Right renal pelvis (tissue), 4 donors: ENCODE measurements at places on chromosomes 5 and 9.

DNA sequence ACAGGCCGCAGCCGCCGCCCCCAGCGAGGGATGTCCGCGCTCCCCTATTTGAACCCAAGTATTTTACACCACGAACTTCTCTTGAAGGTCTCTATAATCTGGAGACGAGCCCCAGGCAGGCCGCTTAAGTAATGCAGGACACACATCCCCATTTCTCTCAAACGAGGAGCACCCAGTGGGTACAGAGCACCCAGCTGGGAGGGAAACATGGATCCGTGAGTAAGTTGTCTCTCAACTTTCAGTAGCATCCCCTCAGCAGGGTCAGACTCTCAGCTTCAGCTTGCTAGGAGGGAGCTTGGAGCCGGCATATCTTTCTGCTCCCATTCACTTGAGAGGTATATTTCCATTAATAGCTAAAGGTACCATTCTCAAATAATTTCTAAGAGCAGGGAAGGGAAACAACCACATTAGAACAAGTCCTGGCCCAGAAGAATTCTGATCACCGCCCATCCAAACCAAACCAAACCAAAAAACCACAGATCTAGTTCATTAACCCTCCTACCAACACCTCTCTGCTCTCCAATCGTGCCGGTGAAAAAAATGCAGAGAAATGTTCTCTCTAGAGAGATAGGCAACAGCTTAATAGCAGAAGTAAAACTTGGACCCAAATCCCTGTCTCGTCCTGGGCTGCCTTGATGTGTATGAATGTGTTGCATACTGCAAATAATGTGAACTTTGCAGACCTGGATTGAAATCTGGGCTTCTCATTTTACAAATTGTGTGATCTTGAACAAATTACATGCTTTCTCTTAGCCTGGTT lies 910 bp downstream of the TDRD7 start:
- no peak for DNase-seq

- no peak for DNase-seq
These were observed 6.9 kb upstream of the LTC4S start for GRCh38 chr5:179786861-179787260.

- no peak for DNase-seq
These were observed 129.0 kb upstream of the ALDH1B1 start for GRCh38 chr9:38263532-38263931.

DNA sequence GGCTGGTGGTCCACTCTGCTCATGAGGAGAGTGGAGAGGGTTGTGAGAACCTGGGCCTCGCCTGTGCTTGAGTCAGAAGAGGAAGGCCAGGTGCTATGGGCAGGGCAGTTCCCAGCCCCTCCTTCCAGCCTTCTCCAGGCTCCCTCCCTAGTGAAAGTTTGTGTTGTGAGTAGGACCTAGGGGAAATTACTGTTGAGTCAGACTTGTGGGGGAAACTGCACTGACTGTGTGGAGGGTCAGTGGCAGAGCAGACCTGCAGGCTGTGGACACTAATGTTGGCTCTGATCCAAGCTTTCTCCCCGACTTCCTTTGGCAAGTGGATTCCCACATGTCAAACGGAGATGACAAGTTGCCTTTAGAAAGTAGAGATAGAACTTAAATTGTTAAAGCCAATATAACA lies 102.6 kb downstream of the ARHGAP26 start:
- DNase-seq: no peak

- DNase-seq: no peak
These were observed 20.7 kb downstream of the ZNF462 start for GRCh38 chr9:106883626-106884190.

- no peak for DNase-seq
These were observed 159.4 kb downstream of the KDM4C start for GRCh38 chr9:6917162-6917561.

GRCh38 chr5:149015126-149015525 lies 47.7 kb downstream of the SH3TC2 start:
- no peak for DNase-seq
